ENCODE measurements at places on chromosomes 13 and 19. TPM values are rescaled to one million over a fixed set of nuclear protein-coding genes. Genes with fewer than 3 reads are reported as not detected.

GRCh38 chr19:52492201-52492993 is 35.1 kb upstream of the ZNF808 start:
- no peak for DNase-seq

GRCh38 chr13:21511849-21512248 is 52.7 kb upstream of the ZDHHC20 start:
- no peak for DNase-seq

RDH8 gene
- total RNA-seq: not detected

- no peak for DNase-seq
These were observed 55.4 kb downstream of the KCTD12 start for GRCh38 chr13:76830805-76831204.

DNA sequence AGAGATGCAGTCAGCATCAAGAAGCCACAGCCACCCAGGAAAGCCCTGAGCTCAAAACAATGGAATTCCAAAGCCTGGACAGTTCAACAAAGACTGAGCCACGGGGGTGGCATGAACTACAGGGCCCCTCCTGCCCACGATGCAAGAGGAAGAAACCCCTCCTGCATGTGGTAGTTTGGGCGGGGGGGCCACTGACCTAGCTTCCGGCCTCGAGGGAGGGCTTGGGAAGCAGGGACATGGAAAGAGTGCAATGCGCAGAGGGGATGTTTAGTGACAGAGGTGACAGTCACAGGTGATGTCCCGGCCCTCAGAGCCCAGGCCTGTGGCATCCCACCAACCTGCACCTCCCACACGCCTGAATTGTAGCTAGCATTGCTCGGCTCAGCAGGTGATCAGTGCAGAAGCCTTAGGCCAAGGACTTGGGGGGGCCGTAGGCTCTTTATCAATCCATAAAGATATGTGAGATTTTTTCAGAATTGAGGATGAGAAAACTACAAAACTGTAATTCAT is 318.8 kb downstream of the TEX29 start:
- DNase-seq: no peak

GRCh38 chr19:10517760-10518443 is 655 bp upstream of the S1PR5 start:
- no peak for DNase-seq

DNA sequence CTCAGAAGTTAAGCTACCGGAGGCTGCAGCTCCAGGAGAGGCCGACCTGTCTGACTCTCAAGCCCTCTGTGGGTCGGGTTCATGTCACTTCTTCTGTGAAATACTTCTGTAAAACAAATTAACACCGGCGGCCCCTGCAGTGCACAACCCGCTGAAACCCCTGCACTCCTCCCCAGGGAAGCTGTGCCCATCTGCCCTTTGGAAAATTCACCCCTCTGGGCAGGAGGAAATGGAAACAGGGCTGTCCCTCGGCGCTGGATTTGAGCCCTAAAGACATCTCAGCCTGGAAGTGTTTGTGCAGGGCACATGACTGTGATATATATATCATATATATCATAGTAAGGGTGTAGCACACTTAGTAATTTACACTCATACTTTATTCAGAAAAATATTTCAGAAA is 415.3 kb downstream of the IRS2 start:
- DNase-seq: no peak

DNA sequence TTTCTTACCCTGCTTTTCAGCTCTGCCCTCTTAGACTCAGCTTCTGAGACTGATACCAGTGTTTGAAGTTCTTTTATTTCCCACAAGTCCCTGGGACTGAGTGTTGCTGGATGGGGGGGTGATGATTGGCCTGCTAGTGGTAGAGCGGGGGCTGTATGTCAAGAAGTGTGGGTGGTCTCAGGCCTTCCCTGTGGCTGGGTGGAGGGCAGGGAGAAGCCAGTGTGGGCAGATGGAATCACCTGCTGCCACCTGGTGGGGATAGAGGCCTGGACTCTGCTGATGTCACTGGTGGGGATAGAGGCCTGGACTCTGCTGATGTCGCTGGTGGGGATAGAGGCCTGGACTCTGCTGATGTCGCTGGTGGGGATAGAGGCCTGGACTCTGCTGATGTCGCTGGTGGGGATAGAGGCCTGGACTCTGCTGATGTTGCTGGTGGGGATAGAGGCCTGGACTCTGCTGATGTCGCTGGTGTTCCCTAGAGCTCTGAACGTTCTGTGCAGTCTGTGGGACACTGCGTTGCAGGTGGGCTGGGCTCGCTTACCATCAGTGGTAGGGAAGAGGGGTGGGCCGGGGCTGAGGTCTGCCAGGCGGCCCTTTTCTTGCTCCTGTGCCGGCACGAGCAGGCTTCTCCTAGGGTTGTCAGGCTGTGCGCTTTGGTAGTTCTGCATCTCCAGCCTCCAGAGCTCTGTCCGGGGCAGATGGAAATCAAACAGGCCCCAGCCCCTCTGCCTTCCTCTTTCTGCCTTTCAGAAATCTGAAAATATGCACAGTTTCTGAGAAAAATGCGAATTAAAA is 101.3 kb downstream of the ARHGEF7 start:
- no peak for DNase-seq
